ENCODE measurements at places on chromosomes 1 and 21.

DNA sequence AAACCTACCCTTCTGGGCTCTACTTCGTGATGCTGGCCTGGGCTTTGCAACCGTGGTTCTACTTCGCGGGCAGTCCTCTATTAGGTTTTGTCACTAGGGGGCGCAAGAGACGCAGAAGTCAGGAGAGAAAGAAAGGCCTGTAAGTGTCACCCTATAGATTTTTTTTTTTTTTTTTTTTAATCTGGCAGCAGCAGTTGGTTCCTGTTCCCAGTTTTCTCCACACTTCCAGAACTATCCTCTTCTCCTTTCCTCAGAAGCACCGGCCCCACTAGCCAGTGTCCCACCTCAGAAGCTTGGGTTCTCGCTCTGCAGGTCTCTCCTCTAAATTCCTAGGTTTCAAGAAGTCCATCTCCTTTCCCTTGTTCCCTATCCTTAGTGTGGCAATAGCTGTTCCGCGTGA lies 9.1 kb upstream of the LCE2D start:
- no peaks in the 10 kb centered on the region for H3K4me1 ChIP-seq
- no peaks in the 10 kb centered on the region for H3K27me3 ChIP-seq
- H3K36me3 ChIP-seq = no peaks in the 10 kb centered on the region

GRCh38 chr1:23452011-23452411 lies 27.5 kb upstream of the TCEA3 start:
- no peak overlapping the region for H3K4me3 ChIP-seq
- peak; percentile 86 for DNase-seq
- peaks cover 19% of the 10 kb centered on the region for H3K4me1 ChIP-seq
- peak overlapping the region; percentile 11 for H3K27ac ChIP-seq

DNA sequence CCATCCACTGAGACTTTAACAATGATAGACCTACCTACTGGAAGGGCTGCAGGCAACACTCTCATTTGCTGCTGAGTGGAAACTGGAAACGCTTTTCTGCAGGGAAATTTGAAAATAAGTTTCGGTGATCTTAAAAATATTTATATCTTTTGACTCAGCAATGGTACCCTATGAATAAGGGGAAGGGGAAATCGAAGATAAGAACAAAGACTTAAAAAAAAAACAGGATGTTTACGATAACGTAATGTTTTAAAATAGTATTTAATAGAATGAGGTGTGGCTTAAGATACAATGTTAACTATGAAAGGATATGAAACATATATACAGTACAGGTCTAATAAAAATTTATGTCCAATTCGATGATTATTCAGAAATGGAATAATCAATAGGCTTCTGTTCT lies 34.8 kb upstream of the CSF1 start:
- H3K27ac ChIP-seq = no peak overlapping the region
- H3K27me3 ChIP-seq = no peaks in the 10 kb centered on the region
- no peaks in the 10 kb centered on the region for H3K36me3 ChIP-seq
- peaks cover 17% of the 10 kb centered on the region for H3K4me1 ChIP-seq
- DNase-seq = no peak

DNA sequence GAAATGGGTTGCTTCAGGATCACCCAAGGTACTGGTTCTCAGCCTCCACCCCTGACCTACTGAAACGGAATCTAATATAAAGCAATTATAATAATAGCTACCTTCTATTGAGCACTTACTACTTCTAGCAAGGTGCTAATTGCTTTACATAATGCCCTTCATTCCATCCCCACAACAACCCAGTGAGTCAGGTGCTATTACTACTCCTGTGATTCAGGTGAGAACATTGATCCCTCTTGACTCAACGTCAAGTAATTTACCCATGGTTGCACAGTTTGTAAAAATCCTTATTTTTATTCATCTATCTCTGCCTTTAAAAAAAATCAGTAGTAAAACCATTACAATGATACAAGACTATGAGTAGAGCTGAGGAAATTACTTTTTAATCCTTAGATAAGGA lies 85.2 kb downstream of the UCHL5 start:
- DNase-seq = no peak
- H3K27ac ChIP-seq = no peak overlapping the region

DNA sequence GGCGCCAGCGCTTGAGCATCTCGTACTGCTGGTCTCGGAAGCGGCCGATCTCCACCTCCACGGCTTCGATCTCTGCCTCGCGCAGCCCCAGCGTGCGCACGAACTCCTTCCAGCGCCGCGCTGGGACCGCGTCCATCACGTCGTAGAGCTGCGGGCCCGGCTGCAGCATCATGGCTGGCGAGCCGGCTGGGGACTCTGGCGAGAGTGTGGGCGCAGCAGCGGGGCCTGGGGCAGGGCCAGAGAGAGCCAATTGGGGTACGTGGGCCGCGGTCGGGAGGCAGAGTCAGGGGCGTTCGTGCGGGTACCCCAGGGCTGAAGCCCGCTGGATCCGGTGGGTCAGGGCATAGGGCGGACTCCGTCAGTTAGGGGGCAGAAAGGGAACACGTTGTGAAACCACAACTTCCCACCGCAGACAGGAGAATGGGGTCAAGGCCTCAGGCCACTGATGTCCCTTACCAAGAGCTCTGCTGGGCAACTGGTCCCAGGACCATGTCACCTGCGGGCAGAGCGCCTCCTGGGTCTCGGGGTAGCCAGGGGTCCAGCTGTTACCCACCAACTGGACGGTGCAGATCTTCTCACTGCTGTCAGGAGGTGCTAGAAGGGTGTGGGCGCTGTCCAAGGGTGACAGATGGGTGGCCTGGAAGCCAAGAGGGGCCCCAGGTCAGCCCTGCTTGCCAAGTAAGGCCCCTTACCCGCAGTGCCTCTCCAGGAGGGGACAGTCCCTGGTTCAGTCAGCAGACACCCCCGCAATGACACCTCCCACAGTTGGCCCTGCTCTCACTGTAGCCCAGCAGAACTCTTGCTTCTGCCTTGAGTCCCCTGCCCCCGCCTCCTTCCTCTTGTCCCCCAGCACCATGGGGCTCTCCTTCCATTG lies 4.2 kb downstream of the TNFRSF25 start:
- H3K4me3 ChIP-seq = no peak overlapping the region
- H3K27ac ChIP-seq = no peak overlapping the region
- no peaks in the 10 kb centered on the region for H3K27me3 ChIP-seq
- no peak for DNase-seq
- H3K4me1 ChIP-seq = no peaks in the 10 kb centered on the region
- H3K36me3 ChIP-seq = peaks cover 18% of the 10 kb centered on the region

- peak overlapping the region; percentile 27 for H3K4me3 ChIP-seq
- no peaks in the 10 kb centered on the region for H3K36me3 ChIP-seq
- H3K27ac ChIP-seq = peak overlapping the region; percentile 71
- H3K4me1 ChIP-seq = peaks cover 10% of the 10 kb centered on the region
- no peak for DNase-seq
- H3K27me3 ChIP-seq = no peaks in the 10 kb centered on the region
Observed at GRCh38 chr21:34526618-34527290, 14.7 kb upstream of the KCNE1 start.

DNA sequence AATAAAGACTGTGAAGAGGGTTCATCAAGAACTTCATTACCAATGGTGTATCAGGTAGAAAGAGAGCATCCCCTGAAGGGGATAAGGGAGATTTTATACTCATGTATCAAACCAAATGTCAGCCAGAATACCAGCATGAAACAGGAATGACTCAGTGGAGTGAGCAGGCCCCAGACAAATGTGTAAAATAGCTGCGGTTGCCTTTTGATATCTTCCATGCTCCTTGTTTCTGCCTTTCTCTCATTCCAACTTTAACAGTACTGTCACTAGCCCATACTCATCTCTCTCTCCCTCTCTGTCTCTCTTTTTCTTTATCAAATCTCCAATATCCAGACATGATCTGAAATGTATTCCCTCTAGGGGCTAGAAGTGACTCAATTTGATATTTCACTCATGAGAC lies 47.8 kb downstream of the GPR88 start:
- no peaks in the 10 kb centered on the region for H3K4me1 ChIP-seq
- H3K36me3 ChIP-seq = no peaks in the 10 kb centered on the region
- no peak overlapping the region for H3K4me3 ChIP-seq
- DNase-seq = no peak
- no peak overlapping the region for H3K27ac ChIP-seq

- H3K27me3 ChIP-seq = no peaks in the 10 kb centered on the region
- no peaks in the 10 kb centered on the region for H3K36me3 ChIP-seq
- H3K4me3 ChIP-seq = no peak overlapping the region
- DNase-seq = no peak
- H3K4me1 ChIP-seq = peaks cover 23% of the 10 kb centered on the region
- H3K27ac ChIP-seq = no peak overlapping the region
Observed at GRCh38 chr1:3457910-3458883, 3.7 kb downstream of the ARHGEF16 start.

GRCh38 chr1:24142546-24143534 lies at the start of gene IL22RA1:
TSS of gene IL22RA1 (minus strand) at chr1:24143140. CDS start at chr1:24143082, 58 bp downstream.
- H3K27ac ChIP-seq = peak within 1 kb of the TSS; percentile 36
- H3K4me3 ChIP-seq = peak within 1 kb of the TSS; percentile 50
- peaks cover 4% of the 10 kb centered on the region for H3K4me1 ChIP-seq
- no peaks in the 10 kb centered on the region for H3K36me3 ChIP-seq
- no peaks in the 10 kb centered on the region for H3K27me3 ChIP-seq
- DNase-seq = peak; percentile 79

DNA sequence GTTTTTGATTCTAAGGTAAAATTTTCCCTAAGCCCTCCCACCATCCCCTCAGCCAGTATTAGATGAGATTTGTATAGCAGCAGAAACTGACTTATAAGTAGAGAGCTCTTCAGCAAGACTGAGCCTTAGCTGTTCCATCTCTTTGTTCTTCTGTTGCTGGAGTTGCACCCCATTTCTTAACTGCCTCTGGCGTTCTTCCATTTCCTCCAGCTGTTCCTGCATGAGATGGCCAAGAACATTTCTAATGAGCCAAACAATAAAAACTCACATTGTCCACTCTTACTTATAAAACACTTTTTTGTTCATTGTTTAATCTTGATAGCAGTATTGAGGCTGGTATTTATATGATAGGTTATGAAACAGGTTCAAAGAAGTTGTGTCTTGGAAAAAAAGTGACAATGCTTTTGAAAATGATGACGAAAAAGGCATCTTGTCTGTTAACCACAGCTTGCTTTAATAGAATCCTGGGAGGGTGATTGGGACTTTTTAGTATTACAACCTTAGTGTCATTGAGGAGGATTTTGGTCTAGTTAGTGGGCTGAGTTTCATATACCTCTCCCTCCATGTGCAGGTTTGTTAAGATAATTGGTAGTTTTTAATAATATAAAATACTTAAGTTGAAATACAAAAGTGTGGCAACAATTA lies 18.3 kb downstream of the SYNC start:
- no peaks in the 10 kb centered on the region for H3K4me1 ChIP-seq
- H3K27ac ChIP-seq = no peak overlapping the region
- H3K4me3 ChIP-seq = no peak overlapping the region
- peaks cover 61% of the 10 kb centered on the region for H3K36me3 ChIP-seq

- H3K4me1 ChIP-seq = no peaks in the 10 kb centered on the region
- H3K27ac ChIP-seq = no peak overlapping the region
- DNase-seq = no peak
- no peak overlapping the region for H3K4me3 ChIP-seq
Observed at GRCh38 chr1:3657096-3657475, 4.8 kb downstream of the TP73 start.

- no peak for DNase-seq
- H3K4me3 ChIP-seq = no peak overlapping the region
- no peaks in the 10 kb centered on the region for H3K4me1 ChIP-seq
- no peaks in the 10 kb centered on the region for H3K27me3 ChIP-seq
- no peak overlapping the region for H3K27ac ChIP-seq
Observed at GRCh38 chr1:100463791-100464424, 74.0 kb upstream of the GPR88 start.

Data from RWPE2 (cell line).